GM23248 (cell line): ENCODE measurements at places on chromosomes 3 and 15. TPM values are rescaled to one million over a fixed set of nuclear protein-coding genes. Genes with fewer than 3 reads are reported as not detected.
A peak's percentile ranks its signal among the peaks of the same experiment; 100 is the strongest.

DNA sequence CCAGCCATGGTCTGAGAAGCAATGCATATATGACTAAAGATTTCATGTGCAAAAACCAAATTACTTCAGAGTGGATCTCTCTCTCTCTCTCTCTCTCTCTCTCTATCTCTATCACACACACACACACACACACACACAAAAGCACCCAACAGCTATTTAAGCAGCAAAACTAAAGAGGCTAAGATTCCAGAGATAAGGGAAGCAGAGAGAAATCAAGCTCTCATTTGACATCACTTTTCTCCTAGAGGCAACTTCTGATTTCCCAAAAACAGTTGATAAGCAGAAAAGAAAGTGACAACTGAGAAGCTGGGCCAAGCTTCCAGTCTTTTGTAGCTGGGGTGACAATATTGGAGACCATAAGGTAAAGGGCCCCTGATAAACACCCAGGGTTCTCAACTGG lies 526.0 kb upstream of the NR2F2 start:
- no peak for DNase-seq

GRCh38 chr3:4376499-4376898 lies 73.3 kb downstream of the SETMAR start:
- DNase-seq, result peak; percentile 46

- DNase-seq, result no peak
These were observed 164.5 kb downstream of the WNT7A start for GRCh38 chr3:13715167-13715954.

GRCh38 chr15:45234562-45235235 lies 17.3 kb upstream of the SLC28A2 start:
- no peak for DNase-seq

DNA sequence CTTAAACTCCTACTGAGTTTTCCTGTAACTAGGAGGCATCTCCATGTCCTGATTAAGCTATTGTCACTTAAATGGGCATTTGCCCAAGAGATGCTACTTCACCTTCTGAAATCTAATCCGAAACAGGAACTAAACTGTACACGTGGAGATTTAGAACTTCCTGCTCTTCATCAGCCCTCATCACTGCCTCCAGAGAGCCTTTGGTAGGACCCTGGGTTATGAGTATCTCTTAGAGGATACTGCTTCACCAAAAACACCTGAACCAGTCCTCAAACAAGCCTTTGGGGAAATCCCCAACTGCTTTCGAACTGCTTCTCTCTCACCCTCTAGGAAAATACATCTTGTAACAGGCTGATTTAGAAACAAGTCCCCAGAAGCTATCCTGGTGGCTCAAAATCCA lies 320.3 kb downstream of the GAP43 start:
- no peak for DNase-seq

DNA sequence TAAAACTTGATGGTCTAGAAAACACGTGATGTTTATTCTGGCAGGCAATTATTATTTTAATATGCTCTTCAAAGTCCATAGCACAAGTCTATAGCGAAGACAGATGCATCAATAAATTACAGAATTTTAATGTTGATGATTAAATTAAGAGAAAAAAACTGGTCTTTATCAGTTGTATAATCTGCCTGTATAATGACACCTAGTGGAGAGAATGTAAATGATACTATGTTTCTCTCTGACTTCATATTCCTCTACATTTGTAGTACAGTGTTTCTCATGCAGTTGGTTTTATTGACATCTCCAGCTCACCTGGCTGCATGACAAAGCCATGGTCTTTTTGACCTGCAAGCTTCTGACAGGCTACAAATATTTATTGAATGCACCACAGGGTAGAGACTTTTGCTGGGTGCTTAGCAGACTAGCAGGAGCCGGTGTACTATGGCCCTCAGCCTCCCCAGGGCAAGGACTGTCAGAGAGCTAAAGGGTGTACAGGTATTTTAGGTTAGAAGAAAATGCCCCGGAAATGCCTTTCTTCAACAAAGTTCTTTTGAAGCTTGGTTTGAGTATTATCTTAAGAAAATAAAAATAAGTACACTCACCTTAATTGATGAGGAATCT lies 289.9 kb downstream of the GAP43 start:
- peak; percentile 37 for DNase-seq

DNA sequence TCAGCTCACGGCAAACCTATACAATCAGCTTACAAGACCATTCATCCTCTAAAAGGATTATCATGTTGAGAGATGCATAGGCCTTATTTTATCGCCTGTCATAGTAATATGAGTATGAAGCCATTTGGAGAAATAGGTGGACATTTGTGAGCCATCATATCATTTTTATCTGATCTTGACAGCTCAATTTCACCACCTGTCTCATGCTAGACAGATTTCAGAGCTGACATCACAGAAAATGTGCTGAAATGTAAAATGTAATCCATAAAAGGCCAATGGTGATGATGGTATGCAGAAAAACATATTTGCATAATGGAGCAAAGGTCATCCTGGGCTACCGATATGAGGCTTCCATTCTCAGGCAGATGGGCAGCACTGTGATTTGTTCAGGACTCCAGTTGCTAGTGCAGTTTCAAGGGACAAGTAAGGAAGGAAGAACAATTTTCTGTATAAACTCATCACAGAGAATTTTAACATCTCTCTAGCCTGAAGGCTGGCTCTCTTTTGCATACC lies 221.5 kb downstream of the ULK4 start:
- no peak for DNase-seq

Gene PLIN1
- total RNA-seq, result not detected in 2 replicates

- no peak for DNase-seq
These were observed 78.7 kb upstream of the KCNMB2 start for GRCh38 chr3:178457511-178457910.

Gene ACP3
- 0.51 and 1.6 TPM in 2 replicates for total RNA-seq

Gene GCSAM
- total RNA-seq, result not detected in 2 replicates

GRCh38 chr3:110900576-110900975 lies 171.0 kb upstream of the NECTIN3 start:
- DNase-seq, result peak; percentile 55

GRCh38 chr15:80931721-80932512 lies 57.7 kb downstream of the MESD start:
- no peak for DNase-seq

Gene ZNF385D
- 0.76 and 0.97 TPM in 2 replicates for total RNA-seq

GRCh38 chr3:146948186-146948585 lies 343.0 kb upstream of the PLSCR5 start:
- DNase-seq, result no peak

GRCh38 chr15:61777689-61778088 lies 282.6 kb downstream of the VPS13C start:
- DNase-seq, result no peak

Gene CLN6
- total RNA-seq, result 12.3 and 17.4 TPM in 2 replicates

DNA sequence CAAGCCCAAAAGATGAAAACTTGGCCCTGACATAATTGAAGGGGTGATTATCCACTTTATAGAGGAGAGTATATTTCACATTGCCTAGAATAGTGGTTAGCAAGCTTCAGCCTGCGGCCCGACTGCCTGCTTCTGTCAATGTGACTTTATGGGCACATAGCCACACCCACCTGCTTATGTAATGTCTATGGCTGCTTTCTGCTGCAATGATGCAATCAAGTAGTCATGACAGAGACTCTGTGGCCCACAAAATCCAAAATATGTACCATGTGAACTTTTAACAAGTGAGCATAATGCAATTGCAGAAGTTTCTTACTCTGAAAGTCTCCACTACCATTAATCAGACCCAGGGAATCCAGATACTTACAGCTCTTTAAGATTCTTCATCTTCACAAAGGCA lies 103.1 kb downstream of the LRIG1 start:
- peak; percentile 44 for DNase-seq

DNA sequence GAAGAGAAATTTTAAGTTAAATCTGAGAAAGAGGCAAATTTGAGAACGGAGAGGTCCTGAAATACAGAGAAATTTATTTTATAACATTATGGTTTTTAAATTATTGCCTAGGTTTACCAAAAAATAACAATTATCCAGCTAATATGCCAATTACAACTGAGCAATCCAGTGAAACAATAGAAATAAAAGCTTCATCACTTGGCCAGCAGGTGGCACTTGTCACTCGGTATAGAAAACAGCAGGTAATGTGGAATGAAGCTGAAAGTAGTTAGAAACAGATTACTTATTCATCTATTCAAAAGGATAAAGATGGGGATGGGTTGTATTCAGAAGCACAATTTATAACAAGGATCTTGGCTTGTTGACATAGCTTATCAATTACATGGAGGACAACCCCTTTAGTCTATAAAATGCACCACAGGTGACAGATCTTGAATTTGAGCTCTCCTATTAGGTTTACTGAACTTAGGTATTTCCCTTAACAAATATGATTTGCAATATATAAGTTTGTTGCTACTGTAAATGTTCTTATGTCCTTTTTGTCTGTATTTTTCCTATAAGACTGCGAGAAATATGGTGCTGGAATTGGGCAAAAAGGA lies 70.1 kb upstream of the GUCA1C start:
- peak; percentile 58 for DNase-seq

GRCh38 chr3:105513042-105513441 lies 146.3 kb downstream of the ALCAM start:
- DNase-seq, result peak; percentile 74

Gene PIERCE2
- total RNA-seq, result 0.54 and 1.4 TPM in 2 replicates

DNA sequence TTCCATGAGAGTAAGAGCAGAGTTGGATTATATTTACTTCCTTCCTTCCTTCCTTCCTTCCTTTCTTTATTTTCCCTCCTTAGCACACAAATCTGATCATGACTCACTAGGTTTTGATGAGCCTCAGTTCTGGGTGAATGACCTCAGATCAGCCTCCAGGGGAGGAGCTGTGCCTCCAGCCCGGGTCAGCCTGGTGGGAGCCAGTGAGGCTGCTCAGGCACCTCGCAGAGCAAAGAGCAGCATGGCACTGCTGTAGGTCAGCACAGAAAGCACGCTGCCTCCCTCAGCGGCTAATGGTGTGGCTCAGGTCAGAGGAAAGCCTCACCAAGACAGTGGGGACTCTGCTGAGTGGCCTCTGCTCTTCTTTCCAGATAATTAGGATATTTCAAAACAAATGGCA lies 108.5 kb downstream of the SYNPR start:
- peak; percentile 29 for DNase-seq

DNA sequence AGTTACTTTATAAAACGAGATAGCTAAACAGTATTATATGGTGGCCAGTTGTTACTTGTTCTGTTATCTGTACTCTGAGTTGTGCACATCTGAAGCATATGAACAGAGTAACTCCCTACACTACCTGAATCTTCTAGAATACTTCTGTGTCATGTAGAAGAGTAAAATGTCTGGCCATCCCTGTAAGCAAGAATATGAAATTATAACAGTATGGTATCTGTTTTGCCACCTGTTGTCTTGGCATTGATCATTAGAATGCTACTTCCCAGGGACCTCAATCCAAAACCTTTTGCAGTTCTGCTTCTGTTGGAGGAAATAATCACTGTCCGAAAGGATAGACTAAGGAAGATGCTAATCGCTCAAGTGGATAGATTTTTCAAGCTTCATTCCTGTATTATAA lies 1.9 kb downstream of the TEX9 start:
- no peak for DNase-seq

DNA sequence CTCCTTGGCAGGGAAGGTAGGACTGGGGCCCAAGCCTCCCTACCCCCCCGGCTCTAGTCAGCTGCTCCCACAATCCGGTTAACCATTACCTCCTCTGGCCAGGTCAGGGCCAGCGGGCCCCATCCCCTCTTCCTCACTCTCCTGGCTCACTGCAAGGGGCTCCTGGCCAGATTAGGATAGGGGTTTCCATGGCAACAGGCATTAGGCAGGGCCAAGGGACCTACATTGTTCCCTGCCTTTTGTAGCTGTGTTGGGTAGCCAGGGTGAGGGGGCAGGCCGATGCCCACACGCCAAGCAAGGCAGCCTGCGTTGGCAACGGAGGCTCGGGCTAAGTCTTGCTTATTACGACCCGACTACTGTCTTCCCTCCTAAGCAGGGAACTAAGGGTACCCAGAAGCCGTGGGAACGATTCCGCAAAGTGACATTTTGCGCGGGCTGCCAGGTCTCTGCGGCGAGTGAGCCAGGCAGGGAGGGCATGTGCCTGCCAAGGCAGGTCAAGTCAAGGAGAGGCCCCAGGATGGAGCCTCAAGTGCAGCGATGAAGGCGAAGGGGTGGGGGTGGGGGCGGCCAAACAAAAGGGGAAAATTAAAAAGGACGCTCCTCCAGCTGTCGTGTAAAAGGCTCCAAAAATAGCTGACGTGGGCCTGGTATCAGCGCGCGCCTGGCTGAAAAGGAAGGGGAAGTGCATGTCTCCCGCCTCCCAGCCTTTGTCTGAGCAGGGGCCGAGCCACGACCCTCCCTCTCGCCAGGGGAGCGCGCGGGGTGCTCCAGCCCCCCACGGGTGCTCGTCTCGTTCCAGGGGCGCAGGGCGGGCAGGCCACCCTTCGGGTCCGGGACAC lies 919 bp downstream of the IDH2 start:
- DNase-seq, result peak; percentile 67

DNA sequence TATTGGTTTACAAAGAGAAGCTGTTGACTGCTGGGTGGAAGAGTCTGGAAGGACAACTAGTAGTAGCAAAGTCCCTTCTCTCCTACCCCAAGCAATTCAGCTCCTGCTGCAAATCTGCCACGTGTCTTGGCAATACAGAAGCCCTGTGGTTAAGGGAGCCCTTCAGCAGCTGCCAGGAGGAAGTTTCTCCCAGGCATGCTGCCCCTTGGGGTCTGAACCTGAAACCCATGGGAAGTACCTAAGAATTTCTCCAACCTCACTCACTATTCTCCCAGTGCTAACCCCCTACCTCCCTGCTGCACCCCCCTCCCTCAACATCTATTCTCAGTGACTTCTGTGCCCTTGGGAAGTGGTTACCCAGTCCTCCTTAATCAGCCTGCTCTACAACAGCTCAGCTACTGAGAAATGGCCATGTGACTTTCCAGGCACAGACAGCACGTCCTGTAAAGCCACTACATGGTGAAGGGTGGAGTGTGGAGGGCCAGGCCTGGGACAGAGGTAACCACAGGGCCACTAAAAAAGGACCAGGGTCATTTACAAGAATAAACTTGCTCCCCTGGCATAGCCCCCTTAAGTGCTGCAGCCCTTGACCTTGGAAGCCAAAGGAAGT lies 316.6 kb downstream of the NTRK3 start:
- DNase-seq, result no peak

Gene CLSTN2
- total RNA-seq, result not detected in 2 replicates

DNA sequence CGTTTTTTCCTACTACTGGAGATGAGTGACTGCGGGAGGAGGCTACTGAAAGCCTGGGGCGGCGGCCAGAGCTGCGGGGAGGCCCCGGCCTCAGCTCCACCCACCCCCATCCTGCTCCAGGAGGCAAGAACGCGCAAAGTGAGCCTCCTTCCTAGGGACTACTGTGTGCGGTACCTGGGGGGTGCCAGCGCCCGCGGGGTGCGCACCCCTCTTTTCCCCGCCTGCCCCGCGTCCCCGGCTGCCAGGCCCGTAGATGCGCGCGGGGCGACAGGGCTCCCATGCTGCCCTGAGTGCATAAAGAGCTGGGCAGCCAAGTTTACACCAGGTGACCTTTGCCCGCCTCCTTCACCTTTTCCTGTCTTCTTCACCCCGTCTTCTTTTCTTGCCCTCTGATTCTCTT lies 2.5 kb upstream of the USF3 start:
- DNase-seq, result peak; percentile 57

Gene SAMMSON
- not detected in 2 replicates for total RNA-seq

GRCh38 chr15:26623071-26623470 lies 149.8 kb downstream of the GABRB3 start:
- DNase-seq, result no peak
